ENCODE measurements at places on chromosomes 2 and 18.
A peak's percentile ranks its signal among the peaks of the same experiment; 100 is the strongest.

- DNase-seq = no peak
These were observed 6.5 kb upstream of the LOXHD1 start for GRCh38 chr18:46663539-46663938.

DNA sequence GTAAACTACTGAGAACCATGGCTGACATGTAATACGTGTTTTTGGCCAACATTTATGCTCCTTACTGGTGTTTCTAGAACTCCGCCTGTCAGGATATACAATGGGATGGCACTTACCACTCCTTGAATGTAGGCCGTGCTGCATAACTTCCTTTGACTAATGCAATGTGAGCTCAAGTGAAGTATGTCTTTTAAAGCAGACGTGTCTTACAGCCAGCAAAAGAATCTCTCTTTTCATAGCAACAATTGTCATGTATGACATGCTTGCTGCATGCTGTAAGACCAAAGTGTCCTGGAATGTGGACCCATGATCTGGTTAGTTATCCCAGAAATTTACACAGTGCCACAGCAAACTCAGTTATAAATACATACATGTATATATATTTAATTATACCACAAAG lies 1202.7 kb upstream of the PIK3C3 start:
- no peak for DNase-seq

DNA sequence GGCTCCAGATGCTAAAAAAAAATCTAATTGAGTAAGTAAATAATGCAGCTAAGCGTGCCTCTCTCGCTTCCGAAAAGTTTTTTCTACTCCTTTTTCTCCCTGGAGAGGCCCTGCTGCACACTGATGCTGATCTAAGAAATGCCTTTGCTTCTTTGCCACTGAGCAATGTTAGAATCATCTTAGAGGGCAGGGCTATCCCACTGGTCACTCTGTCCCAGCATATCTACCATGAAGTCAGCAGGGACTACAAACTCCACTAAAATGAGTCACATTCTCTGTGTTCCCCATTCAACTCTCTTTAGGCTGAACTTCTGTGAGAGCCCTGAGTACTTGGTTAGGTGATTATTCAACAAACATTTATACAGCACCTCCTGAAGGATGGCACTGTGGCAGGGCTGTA lies 127.6 kb upstream of the LYPD1 start:
- DNase-seq = peak; percentile 26

DNA sequence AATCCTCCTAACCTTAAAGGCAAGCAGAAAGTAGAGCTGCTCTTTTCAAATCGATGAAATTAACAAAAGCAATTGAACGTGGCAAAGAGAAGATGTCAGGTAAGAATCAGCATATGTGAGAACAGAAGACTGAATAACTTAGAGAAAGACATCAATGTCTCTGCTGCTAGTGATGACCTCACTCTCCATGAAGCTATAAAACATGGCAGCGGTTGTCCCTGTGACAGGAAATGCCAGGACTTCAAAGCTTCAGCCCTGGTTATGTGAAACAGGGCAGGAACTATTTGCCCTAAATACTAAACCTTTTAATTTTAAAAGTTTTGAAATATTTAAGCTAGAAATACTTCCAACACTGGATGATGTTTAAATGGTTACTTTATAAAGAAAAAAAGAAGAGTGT lies 383.7 kb downstream of the XIRP2 start:
- no peak for DNase-seq

GRCh38 chr2:233384811-233385488 lies 30.7 kb downstream of the DGKD start:
- no peak for DNase-seq

DNA sequence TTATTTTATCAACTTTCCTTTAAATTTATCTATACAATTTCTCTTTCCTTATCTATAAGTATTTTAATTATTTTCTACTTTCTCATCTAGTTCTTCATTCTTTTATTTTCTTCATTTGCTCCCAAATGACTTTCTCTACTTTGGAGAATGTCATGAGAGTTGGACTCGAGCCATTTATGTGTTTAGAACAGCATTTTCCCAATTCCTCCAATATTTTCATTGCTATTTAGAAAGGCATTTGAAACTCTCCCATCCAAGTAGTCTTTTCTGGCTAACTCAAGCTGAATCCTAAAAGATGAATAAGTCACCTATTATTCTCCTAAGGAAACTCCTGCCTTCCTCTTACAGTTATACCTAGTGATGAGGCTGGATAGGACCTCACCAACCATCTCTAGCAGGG lies 15.8 kb upstream of the FEZ2 start:
- no peak for DNase-seq

GRCh38 chr2:196171946-196172345 lies 568 bp upstream of the STK17B start:
- DNase-seq = no peak

GRCh38 chr2:85861650-85862049 lies 27.1 kb downstream of the ST3GAL5 start:
- DNase-seq = no peak

- DNase-seq = no peak
These were observed 19.1 kb downstream of the CTLA4 start for GRCh38 chr2:203886661-203887151.

GRCh38 chr2:3762771-3763447 lies 59.5 kb downstream of the DCDC2C start:
- no peak for DNase-seq

DNA sequence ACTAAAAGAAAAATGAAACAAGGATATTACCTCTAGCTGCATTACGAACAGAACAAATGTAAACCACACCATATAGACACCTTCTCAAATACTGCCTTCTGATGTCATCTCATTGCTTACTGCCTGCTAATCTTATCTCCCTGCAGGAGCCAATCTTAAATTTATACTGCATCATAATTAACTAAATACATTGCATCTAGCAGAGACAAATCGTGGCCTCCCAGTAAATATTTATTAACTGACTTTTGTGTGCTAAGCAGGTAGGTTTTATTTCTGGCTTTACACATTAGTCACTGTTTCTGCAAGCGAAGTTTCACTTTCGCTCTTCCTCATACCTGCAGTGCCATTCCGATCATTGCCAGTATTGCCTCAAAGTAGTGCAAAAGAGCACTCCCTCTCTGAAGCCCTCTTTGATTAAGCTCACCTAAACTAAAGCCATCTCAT lies 67.5 kb downstream of the SPATS2L start:
- DNase-seq = no peak

- no peak for DNase-seq
These were observed 164.3 kb upstream of the APCDD1 start for GRCh38 chr18:10289951-10290637.

DNA sequence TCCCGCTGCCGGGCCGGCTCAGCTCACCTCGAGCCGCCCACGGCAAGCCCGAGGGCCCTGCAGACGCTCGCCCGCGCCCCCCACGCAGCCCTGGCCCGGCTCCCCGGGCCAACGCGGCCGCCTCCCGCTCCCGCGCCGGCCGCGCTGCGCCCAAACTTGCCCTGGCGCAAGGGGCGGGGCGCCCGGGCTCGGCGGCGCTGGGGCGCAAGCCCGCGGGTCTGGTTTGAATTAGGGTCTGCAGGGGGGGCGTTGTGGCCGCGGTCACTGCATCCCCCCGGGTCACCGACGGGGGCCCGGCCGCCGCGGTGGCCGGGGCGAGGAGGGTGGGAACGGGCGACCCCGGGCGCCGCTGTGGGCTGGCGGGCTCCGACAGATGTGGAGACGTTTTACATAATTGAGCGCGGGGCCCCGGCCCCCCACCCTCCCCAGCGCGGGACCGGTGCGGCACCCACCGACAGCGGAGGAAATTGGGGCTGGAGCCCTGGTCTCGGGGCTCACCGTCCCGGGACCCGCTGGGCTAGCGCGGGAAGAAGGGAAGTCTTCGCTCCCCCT lies 690 bp downstream of the SDC1 start:
- no peak for DNase-seq

Measured in T1000 (cell line).